ENCODE measurements at places on chromosomes 7 and 10. TPM values are rescaled to one million over a fixed set of nuclear protein-coding genes. Genes with fewer than 3 reads are reported as not detected.

DNA sequence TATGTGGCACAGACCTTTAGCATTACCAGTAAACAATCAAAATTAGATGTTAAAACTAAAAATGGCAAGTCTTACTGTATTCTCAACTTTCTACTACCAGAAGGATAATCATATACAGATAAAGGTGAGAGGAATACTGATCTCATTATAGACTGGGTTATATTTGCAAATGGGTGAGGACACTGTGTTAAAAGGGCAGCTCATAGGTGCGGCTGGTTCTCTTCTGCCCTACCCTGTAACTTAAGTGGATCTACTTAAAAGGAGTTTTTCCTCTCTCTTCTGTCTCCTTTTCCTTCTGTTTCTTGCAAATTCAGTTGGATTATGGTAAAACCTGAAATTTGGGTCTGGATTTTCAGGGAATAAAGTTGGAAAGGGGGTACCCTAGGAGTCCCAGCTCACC is 33.0 kb downstream of the WASL start:
- no peak overlapping the region for H3K4me3 ChIP-seq
- H3K4me1 ChIP-seq = peaks cover 26% of the 10 kb centered on the region
- peaks cover 8% of the 10 kb centered on the region for H3K36me3 ChIP-seq
- no peak overlapping the region for H3K27ac ChIP-seq
- no peaks in the 10 kb centered on the region for H3K27me3 ChIP-seq

DNA sequence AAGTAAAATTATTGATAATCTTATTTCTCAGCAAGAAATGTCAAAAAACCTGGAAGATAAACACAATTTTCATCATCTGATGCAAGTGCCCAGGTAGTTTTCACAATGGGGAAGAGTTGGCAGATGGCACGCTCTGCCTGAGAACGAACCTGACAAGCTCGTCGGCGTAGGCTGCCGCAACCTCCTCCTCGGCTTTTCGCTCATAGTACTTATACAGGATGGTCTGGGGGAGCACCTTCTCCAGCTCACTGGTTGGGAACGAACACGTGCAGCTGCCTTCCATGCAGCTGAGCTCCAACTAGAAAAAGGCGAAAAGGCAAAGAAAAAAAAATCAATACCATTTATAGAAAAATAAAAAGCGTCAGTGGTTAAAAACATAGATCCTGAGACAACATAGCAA is 68.9 kb downstream of the RNF216 start:
- H3K27ac ChIP-seq = no peak overlapping the region
- H3K36me3 ChIP-seq = peaks cover 87% of the 10 kb centered on the region
- DNase-seq = no peak
- H3K27me3 ChIP-seq = no peaks in the 10 kb centered on the region
- no peaks in the 10 kb centered on the region for H3K4me1 ChIP-seq
- no peak overlapping the region for H3K4me3 ChIP-seq

The CARD11 gene
- not detected for polyA plus RNA-seq

GRCh38 chr7:29442146-29442545 is 121.5 kb upstream of the PRR15 start:
- H3K4me1 ChIP-seq = peaks cover 8% of the 10 kb centered on the region
- H3K4me3 ChIP-seq = no peak overlapping the region
- no peak overlapping the region for H3K27ac ChIP-seq
- no peaks in the 10 kb centered on the region for H3K36me3 ChIP-seq
- no peaks in the 10 kb centered on the region for H3K27me3 ChIP-seq
- DNase-seq = peak; percentile 21

GRCh38 chr10:44042075-44042770 is 342.7 kb downstream of the CXCL12 start:
- H3K4me3 ChIP-seq = no peak overlapping the region
- H3K36me3 ChIP-seq = no peaks in the 10 kb centered on the region
- DNase-seq = no peak
- no peak overlapping the region for H3K27ac ChIP-seq
- no peaks in the 10 kb centered on the region for H3K27me3 ChIP-seq

GRCh38 chr10:117543225-117544003 is 868 bp downstream of the EMX2 start:
- DNase-seq = peak; percentile 74
- no peaks in the 10 kb centered on the region for H3K36me3 ChIP-seq
- H3K27me3 ChIP-seq = peaks cover 98% of the 10 kb centered on the region
- no peak overlapping the region for H3K4me3 ChIP-seq
- H3K4me1 ChIP-seq = peaks cover 10% of the 10 kb centered on the region
- H3K27ac ChIP-seq = no peak overlapping the region

The PDK4 gene
- 0.10 TPM for polyA plus RNA-seq

The OTUD1 gene
- 5.8 TPM for polyA plus RNA-seq

GRCh38 chr10:74799721-74800221 is 26.6 kb upstream of the KAT6B start:
- no peaks in the 10 kb centered on the region for H3K4me1 ChIP-seq
- H3K36me3 ChIP-seq = no peaks in the 10 kb centered on the region
- DNase-seq = no peak
- no peak overlapping the region for H3K27ac ChIP-seq
- no peaks in the 10 kb centered on the region for H3K27me3 ChIP-seq
- H3K4me3 ChIP-seq = no peak overlapping the region

DNA sequence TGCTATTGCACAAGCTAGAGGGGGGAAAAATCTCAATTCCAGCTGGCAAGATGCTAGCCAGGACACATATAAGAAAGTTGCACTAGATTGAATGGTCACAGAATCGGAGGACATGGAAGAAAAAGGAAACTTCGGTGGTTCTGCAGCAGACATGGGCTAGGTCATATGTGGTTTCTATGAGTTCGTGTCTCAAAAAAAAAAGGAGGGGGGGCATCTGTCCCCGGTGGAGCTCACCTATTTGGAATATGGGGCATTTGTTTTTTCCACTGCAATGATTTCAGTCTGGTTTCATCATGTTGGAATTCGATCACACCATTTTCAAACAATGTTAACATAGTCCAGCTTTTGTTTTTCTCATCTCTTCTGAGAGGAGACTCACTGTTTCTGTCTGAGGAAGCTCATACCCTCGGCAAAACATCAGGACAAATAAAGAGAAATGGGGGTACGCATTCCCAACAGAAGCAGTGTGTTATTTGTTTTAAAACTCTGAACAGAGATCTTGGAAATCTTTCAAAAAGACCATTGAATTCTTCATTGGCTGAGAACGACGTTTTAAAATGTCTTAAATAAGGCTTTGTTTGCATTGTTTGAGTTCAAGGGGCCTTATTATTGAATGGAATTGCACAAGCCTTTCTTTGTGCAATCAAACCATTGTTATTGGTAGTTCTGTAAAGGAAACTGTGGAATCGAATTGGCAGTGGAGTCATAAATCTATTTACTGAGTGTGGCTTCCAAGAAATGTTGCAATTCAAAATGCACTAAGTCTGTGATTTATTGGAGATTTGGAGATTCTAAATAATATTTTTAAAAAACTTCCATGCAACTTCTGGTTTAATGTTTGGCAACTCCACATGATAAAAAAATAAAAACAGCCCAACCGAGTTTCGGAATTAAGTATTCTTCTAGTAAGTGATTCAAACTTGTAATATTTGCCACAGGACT is 173.2 kb downstream of the RTKN2 start:
- no peaks in the 10 kb centered on the region for H3K27me3 ChIP-seq
- no peak overlapping the region for H3K4me3 ChIP-seq
- no peak for DNase-seq
- H3K36me3 ChIP-seq = peaks cover 46% of the 10 kb centered on the region
- H3K27ac ChIP-seq = no peak overlapping the region

GRCh38 chr7:37915438-37915837 is 1.2 kb downstream of the SFRP4 start:
- no peak overlapping the region for H3K27ac ChIP-seq
- DNase-seq = peak; percentile 49
- no peak overlapping the region for H3K4me3 ChIP-seq
- no peaks in the 10 kb centered on the region for H3K4me1 ChIP-seq
- H3K36me3 ChIP-seq = no peaks in the 10 kb centered on the region

DNA sequence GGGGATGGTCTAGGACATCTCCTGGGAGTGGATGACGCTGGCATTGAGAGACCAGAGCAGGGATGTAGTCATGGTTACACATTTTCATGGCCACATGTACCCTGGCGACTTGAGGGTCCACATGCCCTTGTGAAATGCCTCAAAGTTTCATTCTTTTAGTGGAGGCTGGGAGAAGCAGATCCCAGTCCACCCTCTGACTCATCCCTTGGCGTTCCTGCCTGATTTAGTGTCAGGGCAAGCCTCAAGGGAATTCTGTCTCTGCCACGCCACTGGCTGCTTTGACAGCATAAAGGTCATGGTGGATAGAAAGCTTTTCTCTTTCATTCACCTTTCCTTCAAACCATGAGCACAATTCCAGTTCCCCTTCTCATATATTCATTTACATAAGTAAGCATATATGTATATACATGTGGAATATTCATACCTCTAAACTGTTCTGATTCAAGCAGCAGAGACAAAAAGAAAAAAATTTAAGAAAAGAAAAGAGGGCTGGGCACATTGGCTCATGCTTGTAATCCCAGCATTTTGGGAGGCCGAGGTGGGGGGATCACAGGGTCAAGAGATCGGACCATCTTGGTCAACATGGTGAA is 21.8 kb upstream of the KIF5B start:
- no peak for DNase-seq
- no peaks in the 10 kb centered on the region for H3K27me3 ChIP-seq
- H3K27ac ChIP-seq = peak overlapping the region; percentile 31

- no peak for DNase-seq
- peak overlapping the region; percentile 2 for H3K4me3 ChIP-seq
- no peaks in the 10 kb centered on the region for H3K36me3 ChIP-seq
- no peak overlapping the region for H3K27ac ChIP-seq
Observed at GRCh38 chr7:17937506-17938120, 2.7 kb downstream of the SNX13 start.

DNA sequence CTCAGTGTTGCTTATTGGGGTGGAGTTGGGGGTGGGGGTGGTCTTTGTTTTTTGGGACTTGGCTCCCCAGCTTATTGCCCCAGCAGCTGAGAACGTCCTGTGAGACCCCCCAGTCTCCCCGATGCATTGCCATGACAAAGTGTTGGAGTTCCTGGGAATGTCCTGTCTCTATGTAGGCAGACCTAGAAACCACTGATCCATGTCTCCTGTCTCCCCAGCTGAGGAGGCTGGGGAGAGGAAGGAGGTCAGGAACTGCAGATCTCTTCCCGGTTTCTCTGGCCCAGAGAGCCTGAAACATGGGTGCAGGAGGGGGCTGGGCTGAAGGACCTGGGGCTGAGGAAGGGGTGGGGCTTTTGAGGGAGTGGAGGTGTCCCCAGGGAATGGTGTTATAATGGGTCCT is 80.2 kb upstream of the GTF2IRD1 start:
- no peaks in the 10 kb centered on the region for H3K27me3 ChIP-seq
- H3K36me3 ChIP-seq = peaks cover 16% of the 10 kb centered on the region
- H3K4me3 ChIP-seq = no peak overlapping the region
- no peaks in the 10 kb centered on the region for H3K4me1 ChIP-seq

- no peak for DNase-seq
- no peaks in the 10 kb centered on the region for H3K4me1 ChIP-seq
- no peak overlapping the region for H3K4me3 ChIP-seq
- no peak overlapping the region for H3K27ac ChIP-seq
- peaks cover 18% of the 10 kb centered on the region for H3K27me3 ChIP-seq
Observed at GRCh38 chr7:116197360-116197759, 13.0 kb upstream of the TES start.

DNA sequence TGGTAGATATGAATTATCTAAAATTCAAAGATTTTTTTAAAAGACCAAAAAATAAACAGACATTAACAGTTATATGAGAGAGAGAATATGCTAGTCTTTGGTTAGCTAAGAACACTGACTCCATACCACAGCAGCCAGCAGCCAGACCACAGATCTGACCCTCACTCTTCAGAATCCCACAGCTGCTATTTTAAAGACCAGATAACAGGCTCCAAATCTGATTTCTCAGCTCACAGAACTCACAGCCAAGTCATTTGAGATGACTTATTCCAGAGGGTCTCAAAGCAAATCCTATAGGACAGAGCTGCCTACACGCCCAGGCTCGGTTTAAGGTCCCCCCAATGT is 20.4 kb downstream of the NUDCD3 start:
- DNase-seq = no peak
- no peak overlapping the region for H3K4me3 ChIP-seq
- peaks cover 24% of the 10 kb centered on the region for H3K4me1 ChIP-seq
- peaks cover 91% of the 10 kb centered on the region for H3K36me3 ChIP-seq

The OR2A42 gene
- not detected for polyA plus RNA-seq

The C1QL3 gene
- polyA plus RNA-seq = not detected

The SAMD9L gene
- polyA plus RNA-seq = 1.8 TPM

DNA sequence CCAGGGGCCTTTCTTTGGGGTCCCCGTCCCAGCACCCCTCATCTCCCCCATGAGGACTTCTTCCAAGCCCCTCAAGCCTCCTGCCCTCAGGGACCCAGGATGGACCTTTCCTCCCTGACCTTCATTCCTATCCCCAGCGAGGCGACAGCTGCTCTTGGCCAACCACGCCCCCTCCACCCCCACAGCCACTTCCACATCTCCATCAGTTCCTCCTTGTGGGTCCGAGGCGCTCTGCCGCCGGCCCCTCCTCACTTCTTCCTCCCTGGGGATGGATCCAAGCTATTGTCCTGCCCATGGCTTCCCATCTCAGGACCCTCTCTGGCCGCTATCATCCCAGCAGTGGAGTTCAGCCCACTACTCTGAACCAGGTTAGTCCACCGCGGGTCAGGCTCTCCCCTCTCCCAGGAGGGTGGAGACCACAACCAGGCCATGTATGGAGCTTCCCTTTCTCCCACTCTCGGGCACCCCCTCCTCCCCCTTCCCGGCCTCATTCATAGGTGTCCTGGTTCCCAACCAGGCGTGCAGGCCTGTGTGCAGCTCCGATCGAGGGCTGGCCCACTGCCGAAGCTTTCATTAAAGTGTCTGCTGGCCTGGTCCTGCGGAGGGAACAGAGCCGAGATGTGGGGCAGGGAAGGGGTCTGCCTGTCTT is 1.7 kb upstream of the SH2B2 start:
- no peaks in the 10 kb centered on the region for H3K27me3 ChIP-seq
- H3K4me1 ChIP-seq = no peaks in the 10 kb centered on the region
- H3K27ac ChIP-seq = peak overlapping the region; percentile 97
- no peak overlapping the region for H3K4me3 ChIP-seq

The PSD gene
- polyA plus RNA-seq = 0.99 TPM

GRCh38 chr7:90169891-90170290 is 15.6 kb downstream of the STEAP1 start:
- H3K4me1 ChIP-seq = no peaks in the 10 kb centered on the region
- no peak overlapping the region for H3K4me3 ChIP-seq
- no peak for DNase-seq
- H3K27ac ChIP-seq = no peak overlapping the region
- H3K27me3 ChIP-seq = no peaks in the 10 kb centered on the region
- H3K36me3 ChIP-seq = peaks cover 10% of the 10 kb centered on the region

The OR6V1 gene
- polyA plus RNA-seq = not detected

DNA sequence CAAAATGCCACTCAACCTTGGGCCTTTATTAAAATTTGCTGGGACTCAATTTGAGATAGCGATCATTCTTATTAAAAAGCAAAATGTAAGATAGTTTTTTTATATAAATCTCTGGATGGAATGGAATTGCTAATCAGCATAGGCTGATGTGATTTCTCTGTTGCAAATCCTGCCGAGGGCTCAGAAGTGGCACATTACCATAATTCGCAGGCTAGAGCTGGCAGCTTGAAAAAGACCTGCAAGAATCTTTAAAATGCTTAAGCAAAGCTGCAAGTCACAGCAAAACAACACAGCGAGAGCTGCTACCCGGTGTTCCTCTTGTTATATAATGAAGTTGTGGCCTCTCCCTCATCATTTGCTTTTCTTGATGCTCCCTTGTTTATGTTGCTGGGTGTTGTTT is 448.1 kb downstream of the GATA3 start:
- H3K27ac ChIP-seq = no peak overlapping the region
- no peaks in the 10 kb centered on the region for H3K36me3 ChIP-seq
- DNase-seq = no peak
- H3K4me1 ChIP-seq = no peaks in the 10 kb centered on the region
- H3K4me3 ChIP-seq = no peak overlapping the region
- H3K27me3 ChIP-seq = no peaks in the 10 kb centered on the region

- H3K4me3 ChIP-seq = no peak overlapping the region
- H3K36me3 ChIP-seq = peaks cover under 1% of the 10 kb centered on the region
- no peaks in the 10 kb centered on the region for H3K27me3 ChIP-seq
- peak; percentile 74 for DNase-seq
- H3K4me1 ChIP-seq = peaks cover 21% of the 10 kb centered on the region
- H3K27ac ChIP-seq = peak overlapping the region; percentile 67
Observed at GRCh38 chr10:116891208-116891607, 41.9 kb downstream of the ENO4 start.

Measured in SK-N-SH (cell line).